ENCODE measurements at places on chromosomes 6 and 20.

GRCh38 chr20:34875642-34876405 is 588 bp upstream of the ACSS2 start:
- DNase-seq = no peak

DNA sequence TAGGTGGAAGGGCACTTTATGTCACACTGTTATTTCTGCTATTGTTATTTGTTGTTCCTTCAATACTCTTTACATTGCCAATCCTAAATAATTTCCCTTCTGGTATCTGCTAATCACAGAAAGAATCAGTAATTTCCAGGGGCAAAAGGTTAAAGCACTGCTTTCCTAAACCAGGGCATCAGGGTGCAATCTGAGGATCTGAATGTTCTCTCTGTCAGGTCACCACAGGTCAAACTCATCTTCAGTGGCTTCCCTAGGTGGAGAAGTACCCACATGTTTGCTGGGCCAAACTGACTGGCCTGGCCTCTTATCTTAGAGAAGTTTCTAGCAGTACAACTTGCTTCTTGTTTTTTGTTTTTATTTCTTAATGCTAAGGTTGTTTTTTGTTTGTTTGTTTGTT is 118.7 kb downstream of the OPRM1 start:
- DNase-seq = no peak

GRCh38 chr20:23622839-23623343 is 14.9 kb downstream of the CST3 start:
- DNase-seq = no peak

DNA sequence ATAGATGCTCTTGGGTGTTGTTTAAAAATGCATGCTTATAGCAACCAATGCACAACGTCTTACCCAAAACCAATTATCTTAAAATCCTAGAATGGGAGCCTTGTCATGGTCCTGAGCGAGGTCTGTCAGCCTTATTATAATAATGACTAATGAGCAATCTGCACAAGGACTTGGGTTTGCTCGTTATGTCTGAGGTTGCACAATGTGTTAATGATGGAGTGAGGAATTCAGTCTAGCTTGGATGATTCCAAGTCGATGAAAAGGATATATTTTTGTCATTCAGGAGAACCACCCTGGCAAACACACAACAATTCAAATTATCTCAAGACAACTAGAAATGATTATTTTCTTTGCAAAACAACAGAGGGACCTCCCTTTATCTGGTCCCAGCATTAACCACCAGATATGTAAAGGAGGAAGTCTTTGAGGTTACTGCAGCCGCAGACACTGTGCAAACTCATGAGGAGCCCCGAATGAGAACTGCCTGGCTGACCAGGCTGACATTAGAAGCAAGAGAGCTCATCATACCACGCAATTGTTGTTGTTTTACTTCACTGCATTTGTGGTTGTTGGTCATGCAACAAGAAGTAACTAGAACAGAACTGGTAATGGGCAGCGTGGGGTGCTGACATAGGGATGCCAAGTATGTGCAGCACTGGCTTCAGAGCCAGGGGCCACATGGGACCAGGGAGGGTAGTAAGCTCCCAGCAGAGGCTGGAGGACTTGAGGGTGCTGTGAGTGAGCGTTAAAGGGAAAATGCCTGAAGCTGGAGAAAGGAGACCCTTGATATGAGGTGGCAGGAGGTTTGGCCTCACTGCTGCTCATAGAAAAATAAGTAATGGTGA is 488.3 kb downstream of the CDH26 start:
- no peak for DNase-seq

- no peak for DNase-seq
These were observed 212.3 kb downstream of the LMBRD1 start for GRCh38 chr6:69584536-69584912.

- no peak for DNase-seq
These were observed 103.0 kb upstream of the KCNK16 start for GRCh38 chr6:39425346-39426072.

- no peak for DNase-seq
These were observed 72.5 kb downstream of the ARMC2 start for GRCh38 chr6:108920751-108921150.

DNA sequence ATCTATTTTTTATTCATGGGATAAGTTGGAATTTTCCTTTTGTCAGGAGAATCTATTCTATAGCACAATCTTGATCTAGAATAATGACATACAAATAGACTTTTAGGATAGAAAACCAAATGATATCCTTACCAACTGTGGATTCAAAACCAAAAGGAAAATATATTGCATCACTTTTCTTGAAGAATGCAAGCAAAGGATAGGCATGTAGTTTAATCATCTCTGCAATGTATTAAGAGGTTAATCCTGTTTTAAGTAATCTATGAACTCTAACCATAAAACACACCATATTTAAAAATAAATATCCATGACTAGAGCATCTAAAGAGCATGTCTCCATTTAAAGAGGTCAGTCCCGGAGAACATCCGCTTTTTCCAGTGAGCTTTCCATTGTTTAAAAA is 106.7 kb upstream of the CNKSR3 start:
- no peak for DNase-seq

DNA sequence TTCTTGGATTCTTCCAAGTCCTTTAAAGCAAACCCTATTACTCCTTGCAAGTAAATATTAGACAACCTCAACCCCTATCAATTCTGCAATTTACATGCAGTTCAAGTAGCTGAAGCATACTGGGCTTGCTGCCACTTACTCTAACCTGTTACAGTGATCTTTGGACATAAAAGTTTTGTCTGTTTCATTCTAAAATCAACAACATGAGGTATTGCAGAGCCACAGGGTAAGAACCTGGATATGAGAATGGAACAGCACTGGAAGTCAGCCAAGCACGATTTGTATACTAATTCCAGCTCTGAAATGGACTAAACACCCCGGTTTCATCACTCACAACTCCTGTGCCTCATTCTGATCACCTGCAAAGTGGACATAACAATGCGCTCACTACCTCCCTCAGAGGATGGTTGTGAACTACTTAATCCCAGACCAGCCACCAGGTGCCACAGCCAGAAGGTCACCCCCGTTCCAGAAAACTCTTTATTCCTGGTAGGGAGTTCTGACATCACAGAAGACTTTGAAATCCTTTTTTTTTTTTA is 270.0 kb downstream of the ADGB start:
- no peak for DNase-seq

GRCh38 chr6:127345521-127345920 is 2.1 kb upstream of the ECHDC1 start:
- no peak for DNase-seq

DNA sequence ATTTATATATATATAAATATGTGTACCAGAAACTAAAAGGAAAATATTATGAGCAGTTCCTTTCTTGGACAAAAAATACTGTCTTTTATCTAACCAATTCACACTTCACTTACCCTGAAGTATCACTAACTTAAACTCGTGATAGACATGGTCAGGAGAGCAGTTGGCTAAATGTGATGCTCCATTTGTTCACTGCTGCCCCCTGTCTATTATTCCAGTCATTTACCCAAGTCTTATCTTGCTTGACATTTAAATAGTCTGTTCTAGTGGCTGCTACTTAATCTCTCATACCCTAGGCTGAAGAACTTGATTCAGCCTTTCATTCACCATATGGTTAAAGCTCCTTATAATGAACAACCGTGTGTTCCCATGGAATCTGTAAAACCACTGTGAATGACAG is 789.6 kb upstream of the EYS start:
- no peak for DNase-seq

DNA sequence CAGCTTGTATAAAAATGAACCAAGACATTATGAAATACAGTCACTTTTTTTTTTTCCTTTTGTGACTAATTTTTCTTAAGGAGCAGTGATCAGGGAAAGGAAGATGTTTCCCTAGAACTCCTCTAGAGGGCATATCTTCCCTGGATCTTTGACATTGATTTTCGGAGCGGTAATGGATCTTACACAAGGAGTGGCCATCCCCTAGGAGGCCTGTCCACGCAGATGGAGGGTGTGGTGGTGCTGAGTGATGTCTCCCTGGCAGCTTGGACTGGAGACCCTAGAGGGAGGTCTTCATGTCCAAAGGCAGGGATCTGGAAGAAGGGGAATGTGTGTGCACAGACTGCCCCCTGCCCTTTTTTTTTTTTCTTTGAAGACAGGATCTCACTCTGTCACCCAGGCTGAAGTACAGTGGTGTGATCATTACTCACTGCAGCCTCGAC is 7.0 kb upstream of the KIFC1 start:
- DNase-seq = no peak

- DNase-seq = no peak
These were observed 163.2 kb downstream of the SYCP2 start for GRCh38 chr20:59770270-59770669.

GRCh38 chr6:70790483-70791224 is 123.0 kb downstream of the SMAP1 start:
- DNase-seq = no peak
